ENCODE measurements at places on chromosomes 7 and 10. TPM values are rescaled to one million over a fixed set of nuclear protein-coding genes. Genes with fewer than 3 reads are reported as not detected.

Gene HSPA12A
- 18.0 TPM for total RNA-seq

Gene UTF1
- not detected for total RNA-seq

Gene SSC4D
- total RNA-seq: 0.77 TPM

Gene PRPF18
- total RNA-seq: 43.1 TPM

Gene ZCCHC24
- 15.0 TPM for total RNA-seq

Gene DHX32
- total RNA-seq: 57.5 TPM

Gene SLC39A12
- total RNA-seq: not detected

Gene TRIM73
- 0.19 TPM for total RNA-seq

Gene CDNF
- 1.2 TPM for total RNA-seq

Gene STEAP1B
- 25.3 TPM for total RNA-seq

Gene CXCL12
- 75.3 TPM for total RNA-seq

Gene ENKUR
- under 0.01 TPM for total RNA-seq

Gene WAC
- total RNA-seq: 52.4 TPM

Gene PLPP4
- 15.0 TPM for total RNA-seq

Gene CALHM1
- not detected for total RNA-seq

Gene NME8
- not detected for total RNA-seq

Gene POLR1F
- total RNA-seq: 15.2 TPM

Gene TUBB8
- total RNA-seq: not detected

Gene PPP1R3A
- not detected for total RNA-seq

Gene ADCYAP1R1
- 0.19 TPM for total RNA-seq

Gene ZNF107
- 1.7 TPM for total RNA-seq

Gene ASAH2B
- total RNA-seq: 3.5 TPM

Gene PLAU
- total RNA-seq: 53.0 TPM

Gene NOLC1
- total RNA-seq: 75.9 TPM

Gene ADAM12
- total RNA-seq: 21.3 TPM

Gene GPER1
- total RNA-seq: 3.1 TPM

Gene ATXN7L1
- total RNA-seq: 4.2 TPM

Gene LSM8
- 29.3 TPM for total RNA-seq

Gene C7orf33
- not detected for total RNA-seq

Gene CYTH3
- 40.3 TPM for total RNA-seq

Gene PPP1R9A
- 0.56 TPM for total RNA-seq

Gene ELMO1
- 0.28 TPM for total RNA-seq

Gene AEBP1
- 34.1 TPM for total RNA-seq

Gene CDHR1
- 0.19 TPM for total RNA-seq

Gene CYP17A1
- not detected for total RNA-seq

Gene SLC26A5
- total RNA-seq: not detected

Gene PDZD7
- 3.1 TPM for total RNA-seq

Gene EPDR1
- total RNA-seq: 119 TPM

Gene VWDE
- 0.19 TPM for total RNA-seq

Gene VCL
- total RNA-seq: 186 TPM

Gene SUFU
- total RNA-seq: 2.5 TPM

Measured in regular cardiac myocyte (primary cell).